ENCODE measurements at places on chromosomes 2 and 18. TPM values are rescaled to one million over a fixed set of nuclear protein-coding genes. Genes with fewer than 3 reads are reported as not detected.
A peak's percentile ranks its signal among the peaks of the same experiment; 100 is the strongest.

DNA sequence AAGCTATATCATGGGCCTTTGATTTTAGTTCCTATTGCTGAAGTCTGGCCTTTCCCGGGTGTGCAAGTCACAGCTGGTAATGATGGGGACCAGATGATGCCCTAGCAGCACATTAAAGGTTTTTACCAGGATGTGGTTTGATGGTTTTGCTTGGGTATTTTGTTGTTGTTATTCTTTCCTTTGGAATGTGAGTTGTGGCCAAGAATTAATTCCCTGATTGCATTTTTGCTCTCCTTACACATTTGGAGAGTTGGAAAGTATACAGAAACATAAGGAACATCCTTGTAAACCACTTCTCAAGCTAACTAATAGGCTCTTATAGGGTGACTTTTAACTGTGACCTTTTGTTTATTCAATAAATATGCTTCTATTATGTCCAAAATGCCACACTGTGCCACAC, 154.1 kb upstream of the MMADHC start:
- no peak for DNase-seq

The MAL gene
- not detected for total RNA-seq

DNA sequence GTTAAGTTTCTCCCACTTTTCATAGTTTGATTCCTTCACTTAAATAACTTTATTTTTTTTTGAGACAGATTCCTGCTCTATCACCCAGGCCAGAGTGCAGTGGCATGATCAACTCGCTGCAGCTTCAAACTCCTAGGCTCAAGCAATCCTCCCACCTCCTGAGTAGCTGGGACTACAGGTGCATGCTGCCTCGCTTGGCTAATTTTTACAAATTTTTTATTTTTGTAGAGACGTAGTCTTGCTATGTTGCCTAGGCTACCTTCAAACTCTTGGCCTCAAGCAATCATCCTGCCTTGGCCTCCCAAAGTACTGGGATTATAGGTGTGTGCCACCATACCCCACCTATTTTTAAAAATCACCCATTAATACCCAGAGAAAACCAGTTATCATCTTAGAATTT, 14.2 kb upstream of the WIPF1 start:
- peak; percentile 89 for DNase-seq

- no peak for DNase-seq
Observed at GRCh38 chr2:54384301-54385203, 71.6 kb upstream of the SPTBN1 start.

The MALL gene
- not detected for total RNA-seq
